Activated T-helper 2 cell treated with anti-CD3 and anti-CD28 coated beads, Interferon-gamma antibody, Interleukin-2, Interleukin-4, amounts not matched to agents 10 μg/mL and 5 μg/mL and 100 μg/mL, durations not matched to agents 14 hours and 24 hours and 36 hours (primary cell): ENCODE measurements at places on chromosomes 11 and 22.

GRCh38 chr11:112666253-112666652, 295.0 kb upstream of the NCAM1 start:
- DNase-seq: no peak

DNA sequence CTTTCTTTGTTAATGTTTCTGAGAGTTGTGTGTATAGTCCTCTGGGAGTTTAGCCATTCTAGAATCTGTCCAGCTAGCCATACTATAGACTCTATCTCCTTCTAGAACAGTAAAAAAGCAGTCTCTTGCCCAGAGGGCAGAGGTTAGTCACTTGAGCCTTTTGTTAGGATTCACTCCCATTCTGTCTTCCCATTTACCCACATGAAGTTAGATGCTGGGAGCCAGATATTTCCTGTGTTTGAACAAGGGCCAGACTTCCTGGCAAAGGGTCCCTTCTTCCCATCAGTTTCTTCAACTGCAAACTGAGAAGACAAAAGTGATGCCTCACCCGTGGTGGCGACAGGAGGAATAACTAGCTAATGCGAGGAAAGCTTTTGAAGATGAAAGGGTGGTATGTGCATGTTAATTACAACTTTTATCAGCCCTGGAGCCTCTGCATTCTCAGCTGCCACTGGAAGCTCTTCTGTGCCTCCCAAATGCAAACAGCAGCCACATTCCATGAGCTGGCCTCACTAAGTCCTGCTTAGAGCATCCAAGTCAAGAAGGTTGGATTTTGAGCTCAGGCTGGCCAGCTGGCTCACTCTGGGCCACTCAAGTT, 12.8 kb downstream of the CD44 start:
- DNase-seq: no peak

- no peak for DNase-seq
Observed at GRCh38 chr11:3073029-3073435, 15.8 kb upstream of the CARS1 start.

DNA sequence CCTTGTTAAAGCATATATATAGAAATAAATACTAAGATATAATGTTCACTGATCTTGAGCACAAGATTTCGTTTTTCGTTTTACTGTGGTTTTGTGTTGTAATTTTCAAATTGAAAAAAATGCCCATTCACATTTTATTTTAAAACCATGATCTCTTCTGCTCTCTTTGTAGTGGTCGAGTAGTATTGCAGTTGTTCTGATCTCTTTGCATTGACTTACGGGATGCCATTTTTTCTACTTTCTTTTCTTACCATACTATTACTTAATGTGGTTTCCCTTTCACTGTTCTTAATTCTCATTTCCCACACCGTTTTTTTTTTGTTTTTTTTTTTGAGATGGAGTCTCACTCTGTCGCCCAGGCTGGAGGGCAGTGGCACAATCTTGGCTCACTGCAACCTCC, 289.6 kb downstream of the DYNC2H1 start:
- no peak for DNase-seq

GRCh38 chr11:328012-328411, 7.4 kb upstream of the IFITM3 start:
- DNase-seq: no peak

GRCh38 chr22:23313791-23314567, 133.7 kb downstream of the BCR start:
- no peak for DNase-seq

GRCh38 chr11:44943118-44943517, 7.6 kb downstream of the TP53I11 start:
- no peak for DNase-seq

DNA sequence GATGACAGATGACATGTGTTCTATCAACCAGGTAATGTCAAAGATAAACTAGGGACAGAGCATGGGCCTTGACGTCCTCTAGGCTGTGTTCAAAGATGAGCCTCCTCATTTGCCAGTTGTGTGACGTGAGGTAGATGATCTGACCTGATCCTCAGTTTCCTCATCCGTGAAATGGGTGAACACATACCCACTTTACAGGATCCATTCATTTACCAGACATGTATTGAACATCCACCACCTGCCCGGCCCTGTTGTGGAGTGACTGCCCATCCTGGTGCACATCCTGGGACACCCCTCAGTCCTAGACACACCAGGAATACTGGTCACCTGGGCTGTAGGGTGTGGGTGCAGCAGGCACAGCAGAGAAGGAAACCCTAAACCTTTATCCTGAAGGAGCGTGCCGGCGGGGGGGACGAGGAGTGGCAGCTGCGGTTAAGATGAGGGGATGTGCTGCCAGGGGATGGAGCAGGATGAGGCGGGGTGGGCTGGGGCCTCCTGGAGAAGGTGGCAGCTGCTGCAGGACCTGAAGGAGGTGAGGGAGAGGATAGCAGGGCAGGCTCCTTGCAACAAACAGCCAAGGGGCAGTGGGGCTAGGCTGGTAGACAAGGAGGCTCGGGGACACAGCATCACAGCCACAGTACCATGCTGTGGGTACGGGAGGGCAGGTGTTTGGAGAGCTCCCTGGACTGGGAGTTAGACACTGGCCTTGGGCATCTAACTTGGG, 8.4 kb downstream of the CLDN5 start:
- DNase-seq: no peak

DNA sequence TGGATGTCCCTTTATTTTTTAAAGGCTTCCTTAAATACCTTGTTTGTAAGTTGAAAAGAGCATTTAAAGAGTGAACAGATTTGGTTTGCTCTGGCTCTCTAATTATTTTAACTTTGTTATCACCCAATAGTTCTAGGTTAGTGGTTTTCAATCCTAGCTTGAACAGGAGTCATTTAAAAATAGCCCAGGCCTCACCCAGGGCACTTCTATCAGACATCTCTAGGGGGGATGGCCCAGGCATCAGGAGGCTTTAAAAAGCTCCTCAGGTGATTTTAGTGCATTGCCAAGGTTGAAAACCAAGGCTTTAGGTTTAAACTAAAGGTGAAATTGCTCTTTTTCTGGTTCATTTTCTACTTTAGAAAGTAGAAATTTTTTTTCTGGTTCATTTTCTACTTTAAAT, 8.3 kb downstream of the CAT start:
- DNase-seq: no peak

DNA sequence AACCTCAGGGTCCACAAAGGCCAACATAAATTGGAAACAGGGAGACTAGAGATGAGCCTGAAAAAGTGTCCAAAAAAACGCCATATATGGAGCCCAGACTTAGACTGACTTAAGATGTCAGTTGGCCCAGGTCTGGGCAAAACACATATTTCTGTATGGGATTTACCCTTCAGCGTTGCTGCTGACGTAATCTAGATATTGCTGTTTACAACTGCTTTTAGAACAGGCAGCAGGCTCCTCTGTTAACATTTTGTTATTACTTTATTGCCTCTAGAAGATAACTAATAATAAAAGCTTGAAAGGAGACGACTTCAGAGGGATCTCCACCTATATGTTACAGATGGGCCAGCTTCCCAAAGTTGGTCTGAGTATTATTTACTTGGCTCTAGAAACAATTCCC, 8.7 kb downstream of the ME3 start:
- no peak for DNase-seq

- DNase-seq: no peak
Observed at GRCh38 chr22:45884201-45885062, 92.5 kb downstream of the WNT7B start.

DNA sequence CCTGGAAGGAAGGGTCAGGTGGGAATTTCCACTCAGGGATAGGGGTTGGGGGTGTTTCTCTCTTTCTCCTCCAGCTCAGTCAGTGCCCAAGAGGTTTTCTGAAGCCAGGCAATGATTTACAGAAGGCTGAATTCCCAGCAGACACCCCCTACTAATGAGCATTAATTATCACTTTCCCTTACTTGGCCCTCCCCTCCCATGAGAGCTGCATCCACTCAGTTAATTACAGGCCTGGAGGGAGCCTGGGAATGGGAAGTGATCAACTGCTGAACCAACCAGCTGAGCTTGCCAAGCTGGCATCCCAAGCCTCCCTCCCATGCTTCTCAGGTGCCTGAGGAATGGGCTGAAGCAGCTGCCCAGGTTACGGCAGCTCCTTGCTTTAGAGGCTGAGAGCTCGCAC, 992 bp downstream of the LGALS12 start:
- DNase-seq: no peak

GRCh38 chr22:21108379-21109115, 62.8 kb downstream of the LRRC74B start:
- DNase-seq: no peak

- no peak for DNase-seq
Observed at GRCh38 chr11:126638648-126639047, 283.2 kb downstream of the ST3GAL4 start.

- DNase-seq: no peak
Observed at GRCh38 chr11:123045101-123045500, 16.8 kb downstream of the HSPA8 start.

GRCh38 chr11:108207683-108208060, 14.8 kb downstream of the NPAT start:
- DNase-seq: no peak

- no peak for DNase-seq
Observed at GRCh38 chr22:44231233-44231632, 50.5 kb downstream of the PARVG start.
